Stimulated activated CD4-positive, alpha-beta T cell treated with anti-CD3 and anti-CD28 coated beads, Interleukin-1b, Interleukin-23, amount 100 ng/mL, for 1 hour (primary cell): ENCODE measurements at places on chromosomes 4 and X.

DNA sequence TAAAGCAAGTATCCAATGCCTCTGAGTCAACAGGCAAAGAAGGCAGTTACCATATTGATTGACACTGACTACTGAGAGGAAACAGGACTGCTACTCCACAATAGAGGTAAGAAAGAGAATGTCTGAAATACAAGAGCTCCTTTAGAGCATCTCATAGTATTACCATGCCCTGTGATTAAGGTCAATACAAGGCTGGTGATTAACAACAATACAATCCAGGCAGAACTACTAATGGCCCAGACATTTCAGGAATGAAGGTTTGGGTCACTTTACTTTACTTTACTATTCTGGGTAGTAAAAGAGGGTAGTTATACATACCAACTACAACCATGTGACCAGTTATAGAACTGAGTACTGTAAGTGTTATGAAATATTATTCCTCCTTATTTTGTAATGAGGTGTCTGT lies 44.5 kb downstream of the BRWD3 start:
- DNase-seq: no peak

DNA sequence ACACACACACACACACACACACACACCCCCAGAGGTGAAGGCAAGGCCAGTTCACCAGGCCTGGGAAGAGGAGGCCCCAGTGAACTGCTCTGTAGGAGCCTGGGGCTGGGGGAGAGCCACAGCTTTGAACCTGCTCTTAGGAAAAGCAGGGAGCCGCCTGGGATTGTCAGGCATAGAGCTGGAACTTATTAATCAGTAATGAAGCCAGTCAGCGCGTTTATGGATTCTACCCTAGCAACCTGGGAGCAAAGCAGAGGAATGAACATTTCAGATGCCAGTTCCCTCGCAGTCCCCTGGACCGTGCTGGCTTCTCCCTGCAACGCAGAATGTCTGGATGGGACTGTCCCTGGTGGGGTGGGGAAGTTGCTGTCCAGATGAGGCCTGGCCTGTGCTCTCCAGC lies 45.3 kb upstream of the DDX3X start:
- no peak for DNase-seq

DNA sequence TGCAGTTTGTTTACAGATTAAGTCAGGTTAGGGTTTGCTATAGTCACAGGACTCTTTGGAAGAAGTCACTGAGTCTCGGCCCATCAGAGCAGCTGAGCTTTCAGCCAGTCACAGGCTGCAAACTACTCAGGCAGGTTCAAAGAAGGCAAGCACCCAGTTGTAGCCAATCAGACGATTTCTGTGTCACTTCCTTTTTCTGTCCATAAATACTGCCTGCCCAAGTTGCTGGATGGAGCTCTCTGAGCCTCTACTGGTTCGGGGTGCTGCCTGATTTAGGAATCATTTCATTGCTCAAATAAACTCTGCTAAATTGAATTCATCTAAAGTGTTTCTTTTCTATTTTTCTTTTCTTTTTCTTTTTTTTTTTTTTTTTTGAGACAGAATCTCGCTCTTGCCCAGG lies 7.3 kb upstream of the SH3BP2 start:
- DNase-seq: no peak

DNA sequence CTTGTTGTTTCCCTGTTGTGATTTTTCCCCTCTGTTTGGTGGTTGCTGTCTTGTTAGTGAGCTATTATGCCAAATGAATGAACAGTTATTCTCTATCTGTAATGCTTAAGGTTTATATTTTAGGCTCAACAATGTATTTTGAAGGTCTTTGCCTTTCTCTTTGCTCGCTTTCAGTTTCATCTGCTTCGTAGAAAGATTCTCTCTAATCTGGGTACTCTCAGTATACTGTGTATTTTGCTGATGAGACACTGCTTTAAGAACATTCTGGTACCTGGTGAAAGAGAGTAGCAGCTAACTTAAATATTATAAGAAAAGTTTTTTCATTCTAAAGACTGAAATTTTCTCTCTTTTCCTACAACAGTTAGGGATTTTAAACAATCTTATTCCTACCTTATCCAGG lies 1274.7 kb upstream of the PABPC4L start:
- DNase-seq: no peak

- no peak for DNase-seq
These were observed 50.8 kb upstream of the GAB1 start for GRCh38 chr4:143285696-143286437.

GRCh38 chr4:86441175-86441936 lies 81.5 kb upstream of the MAPK10 start:
- DNase-seq: no peak

DNA sequence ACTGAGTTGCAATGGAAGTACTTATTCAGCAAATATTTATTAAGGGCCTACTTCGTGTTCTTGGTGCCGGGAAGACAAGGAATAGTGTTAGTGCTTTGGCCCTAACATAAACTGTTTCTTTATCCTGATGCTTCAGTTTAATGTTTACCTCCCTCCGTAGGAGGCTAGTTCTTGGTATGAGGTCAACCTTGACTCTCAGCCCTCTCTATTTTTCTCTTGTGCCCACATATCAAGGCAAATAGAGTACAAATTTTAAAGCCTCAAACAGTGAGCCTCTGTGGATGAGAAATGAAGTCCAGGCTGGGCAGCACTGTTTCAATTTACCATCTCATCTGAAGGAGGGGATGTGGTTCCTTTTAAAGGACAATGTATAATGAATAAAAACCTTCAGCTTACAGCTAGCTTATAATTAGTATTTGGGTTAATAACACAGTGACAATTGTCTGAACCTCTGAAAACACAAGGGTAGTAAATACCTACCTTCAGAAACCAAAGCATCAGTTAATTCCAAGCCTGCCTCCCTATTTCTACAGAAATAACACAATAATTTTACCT lies 68.5 kb downstream of the SH3RF1 start:
- no peak for DNase-seq

- no peak for DNase-seq
These were observed 39.5 kb downstream of the SORBS2 start for GRCh38 chr4:185772391-185773093.

DNA sequence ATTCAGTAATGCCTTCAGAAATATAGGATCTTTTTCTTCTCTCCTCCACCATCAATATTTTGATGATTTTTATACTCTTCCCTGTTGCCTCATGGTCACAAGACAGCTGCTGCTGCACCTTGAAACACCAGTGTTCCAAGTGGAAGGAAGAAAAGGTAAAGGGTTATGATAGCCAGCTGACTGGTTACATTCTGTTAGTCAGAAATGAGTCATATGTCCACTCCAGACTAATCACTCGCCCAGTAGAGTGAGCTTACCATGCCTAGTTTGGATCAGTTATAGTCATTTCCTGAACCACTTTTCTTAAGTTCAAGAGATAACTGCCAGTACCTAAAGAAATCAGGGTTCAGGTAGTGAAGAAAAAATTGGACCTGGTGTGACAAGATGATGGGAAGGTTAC lies 532.3 kb upstream of the SMIM31 start:
- no peak for DNase-seq

- no peak for DNase-seq
These were observed 135.9 kb downstream of the PRKX start for GRCh38 chrX:3577551-3577950.

DNA sequence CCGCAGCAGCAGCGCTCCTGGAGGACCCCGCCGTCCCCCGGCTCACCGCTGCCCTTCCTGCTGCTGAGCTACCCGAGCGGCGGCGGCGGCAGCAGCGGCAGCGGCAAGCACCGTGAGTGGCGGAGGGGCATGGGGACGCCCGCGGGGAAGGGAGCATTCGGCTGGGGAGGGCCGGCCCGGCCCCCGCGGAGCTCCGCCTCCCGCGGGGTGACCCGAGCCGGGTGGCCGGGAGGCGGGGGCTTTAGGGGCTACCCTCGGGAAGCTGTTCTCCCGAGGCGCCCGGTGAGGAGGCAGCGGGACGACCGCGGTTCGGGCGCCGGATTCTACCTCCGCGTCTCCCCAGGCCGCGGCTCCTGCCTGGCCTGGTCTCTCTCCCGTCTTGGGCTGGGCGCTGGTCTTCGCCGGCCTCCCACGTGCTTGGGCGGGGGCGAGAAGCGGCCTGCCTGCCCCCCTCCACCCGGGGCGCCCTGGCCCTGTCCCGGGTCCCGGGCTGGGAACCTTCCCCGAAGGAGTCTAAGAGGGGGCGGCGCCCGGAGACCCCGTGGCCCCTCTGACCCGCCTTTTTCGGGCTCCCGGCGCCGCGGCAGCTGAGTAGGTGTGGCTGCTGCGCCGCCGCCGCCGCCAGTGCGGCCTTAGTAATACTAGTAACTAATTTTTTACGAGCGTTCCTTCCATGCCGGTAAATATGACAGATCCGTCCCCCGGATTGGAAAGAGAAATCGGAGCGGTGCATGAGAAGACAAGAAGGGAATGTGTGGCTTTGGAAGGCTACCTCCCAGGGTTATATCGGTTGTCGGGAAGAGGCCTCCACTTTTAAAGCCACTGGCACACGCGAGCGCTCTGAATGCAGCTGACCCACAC lies 16.4 kb upstream of the RUFY3 start:
- DNase-seq: peak; percentile 48

- no peak for DNase-seq
These were observed 64.6 kb upstream of the PPP3CA start for GRCh38 chr4:101411926-101412325.

- no peak for DNase-seq
These were observed 773 bp upstream of the ZNF827 start for GRCh38 chr4:145939441-145939750.

- no peak for DNase-seq
These were observed 127.2 kb downstream of the NR3C2 start for GRCh38 chr4:148315049-148315448.

GRCh38 chr4:48379587-48380180 lies 38.4 kb downstream of the SLAIN2 start:
- DNase-seq: no peak

- DNase-seq: no peak
These were observed 1.1 kb upstream of the PCDH19 start for GRCh38 chrX:100410901-100411801.

DNA sequence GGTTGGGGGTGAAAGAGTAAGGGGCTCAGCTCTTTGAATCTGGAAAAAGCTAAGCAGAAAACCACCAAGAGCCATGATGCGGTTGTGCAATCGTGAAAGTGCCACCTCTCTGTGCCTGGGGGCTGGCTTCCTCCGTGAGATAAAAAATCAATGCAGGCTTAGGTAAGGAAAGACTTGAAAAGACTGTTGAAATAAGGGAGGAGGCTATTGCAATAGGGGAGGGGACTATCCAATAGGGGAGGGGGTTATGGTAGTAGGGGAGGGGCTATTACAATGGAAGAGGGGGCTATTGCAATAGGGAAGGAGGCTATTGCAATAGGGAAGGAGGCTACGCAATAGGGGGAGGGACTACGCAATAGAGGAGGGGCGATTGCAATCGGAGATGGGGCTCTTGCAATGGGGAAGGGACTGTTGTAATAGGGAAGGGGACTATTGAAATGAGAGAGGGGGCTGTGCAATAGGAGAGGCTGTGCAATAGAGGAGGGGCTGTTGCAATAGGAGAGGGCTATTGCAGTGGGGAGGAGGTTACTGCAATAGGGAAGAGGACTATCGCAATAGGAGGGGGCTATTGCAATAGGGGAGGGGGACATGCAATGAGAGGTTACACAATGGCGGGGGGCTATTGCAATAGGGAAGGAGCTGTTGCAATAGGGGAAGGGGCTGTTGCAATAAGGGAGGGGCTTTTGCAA lies 162.3 kb upstream of the PSAPL1 start:
- no peak for DNase-seq
